Fibroblast of skin of scalp (primary cell): ENCODE measurements at places on chromosomes 2 and 18.

GRCh38 chr2:196372811-196373664 is 201.7 kb upstream of the STK17B start:
- no peak for DNase-seq

GRCh38 chr2:127670055-127670956 is 5.0 kb downstream of the LIMS2 start:
- DNase-seq: peak; percentile 44

- DNase-seq: no peak
These were observed 100.6 kb downstream of the TFCP2L1 start for GRCh38 chr2:121184248-121184862.

DNA sequence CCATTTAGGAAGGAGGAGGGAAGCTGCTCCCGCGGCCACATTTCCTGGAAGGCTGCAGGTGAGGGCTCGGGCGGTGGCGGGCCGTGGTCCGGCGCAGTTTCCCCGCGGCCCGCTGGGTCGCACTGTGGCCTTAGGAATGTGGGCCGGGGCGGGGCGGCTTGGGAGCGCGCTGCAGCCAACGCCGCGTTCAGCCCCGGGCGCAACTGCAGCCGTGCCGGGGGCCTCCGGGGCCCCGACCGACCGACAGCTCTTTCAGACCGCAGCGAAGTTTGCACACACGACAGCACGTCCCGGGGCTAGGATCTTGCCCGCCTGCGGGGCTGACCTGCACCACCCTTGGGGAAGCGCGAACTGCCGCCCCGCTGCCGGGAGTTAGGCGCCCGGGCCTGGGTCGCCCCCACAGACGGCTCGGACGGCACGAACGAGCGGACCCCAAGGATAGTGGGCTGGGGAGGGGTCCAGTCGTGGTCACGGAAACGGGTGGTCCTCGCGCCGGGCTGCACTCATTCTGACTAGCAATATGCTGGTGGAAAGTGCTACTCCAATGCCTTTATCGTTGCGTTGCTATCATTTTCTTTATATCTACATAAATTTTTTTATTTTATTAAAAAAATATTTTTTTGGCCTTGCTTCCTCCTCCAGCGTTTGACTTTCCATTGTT is 69.9 kb upstream of the DLX2 start:
- DNase-seq: peak; percentile 60

DNA sequence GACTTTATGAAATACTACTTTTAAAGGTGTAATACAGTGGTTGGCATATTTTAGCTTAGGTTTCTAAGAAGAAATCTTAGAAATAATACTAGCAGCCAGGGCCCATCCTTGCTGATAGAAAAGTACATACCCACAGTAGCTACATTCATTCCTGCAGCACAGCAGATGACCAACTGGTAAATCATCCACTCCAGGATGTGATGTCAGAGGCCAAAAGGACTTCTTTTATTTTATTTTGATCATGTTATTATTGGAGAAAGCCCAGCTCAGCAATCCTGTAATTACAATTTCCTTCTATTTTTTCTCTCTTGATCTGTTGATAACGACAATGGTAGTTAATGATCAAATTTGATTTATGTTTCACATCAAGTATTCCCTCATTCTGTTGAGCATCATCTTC is 18.0 kb upstream of the TTN start:
- peak; percentile 18 for DNase-seq
